PC-3 (cell line): ENCODE measurements at places on chromosomes 5 and 9. TPM values are rescaled to one million over a fixed set of nuclear protein-coding genes. Genes with fewer than 3 reads are reported as not detected.

Gene ACTBL2
- 0.11 and 0.12 TPM in 2 replicates for total RNA-seq

Gene PKD2L2
- not detected in 2 replicates for total RNA-seq

Gene PCDHB6
- total RNA-seq: not detected in 2 replicates

DNA sequence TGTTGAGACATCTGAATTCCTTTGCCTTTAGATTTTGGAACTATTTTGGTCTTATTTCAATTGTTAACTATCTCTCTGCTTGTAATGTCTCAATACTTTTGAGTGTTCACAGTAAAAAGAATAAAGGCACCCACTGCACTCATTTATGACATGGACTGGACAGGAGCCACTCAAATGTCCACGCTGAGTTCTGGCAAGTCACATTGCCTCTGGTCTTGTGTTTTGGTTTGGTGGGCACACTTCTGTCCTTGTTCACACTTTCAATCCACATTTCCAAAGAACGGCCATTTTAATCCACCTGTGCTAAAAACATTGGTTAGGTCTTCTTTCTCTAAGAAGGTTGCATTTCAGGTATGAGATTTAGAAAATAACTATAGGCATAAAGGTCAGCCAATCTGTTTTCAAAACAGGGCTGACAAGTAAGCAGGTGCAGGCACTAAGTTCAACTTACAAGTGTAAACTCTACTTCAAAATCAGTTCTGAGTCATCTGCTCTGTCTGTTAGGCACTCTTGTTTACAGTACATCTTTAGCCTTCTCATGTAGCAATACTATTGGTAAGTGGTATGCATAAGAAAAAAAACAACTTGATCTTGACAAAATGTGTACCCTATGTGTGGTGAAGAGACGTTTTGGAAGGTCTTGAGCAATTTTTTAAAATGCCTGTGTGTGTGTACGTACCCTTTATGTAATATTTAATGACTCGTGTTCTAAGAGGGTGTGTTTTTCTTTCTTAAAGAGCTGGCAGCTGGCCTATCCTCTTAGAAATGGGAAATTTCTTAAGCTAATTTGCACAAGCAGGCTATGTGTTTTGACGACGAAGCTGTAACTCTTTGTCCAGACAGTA is 31.5 kb upstream of the ZFAND5 start:
- DNase-seq: peak; percentile 59

Gene SLC22A5
- 8.2 and 21.8 TPM in 2 replicates for total RNA-seq

- DNase-seq: no peak
These were observed 223.9 kb downstream of the SREK1 start for GRCh38 chr5:66367814-66368541.

Gene CFAP77
- total RNA-seq: 0.11 TPM in 1 of 2 replicates, not detected in the other

DNA sequence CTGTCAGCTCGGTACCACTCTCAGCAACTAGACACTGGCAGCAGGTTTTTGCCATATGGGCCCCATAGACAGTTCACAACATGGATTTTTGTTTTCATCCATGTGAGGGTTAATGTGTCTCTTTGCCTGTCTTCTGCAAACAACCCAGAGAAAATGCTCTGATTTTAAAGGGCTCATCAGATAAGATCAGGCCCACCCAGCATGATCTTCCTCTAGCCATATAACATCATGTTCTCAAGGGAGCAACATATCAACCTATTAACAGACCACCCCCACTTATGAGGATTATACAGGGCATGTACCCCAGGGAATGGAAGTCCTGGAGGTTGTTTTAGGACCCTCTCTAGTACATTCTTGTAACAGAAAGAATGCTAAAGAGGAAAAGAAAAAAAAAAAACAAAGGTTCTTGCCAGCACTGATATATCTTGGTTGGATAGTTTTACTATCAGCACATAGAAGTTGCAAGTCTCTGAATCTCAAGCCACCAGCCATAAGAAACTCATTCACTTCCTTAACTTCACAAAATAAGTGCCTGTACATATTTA is 1015.1 kb downstream of the TLE4 start:
- DNase-seq: no peak

Gene CDH9
- not detected in 2 replicates for total RNA-seq
